ENCODE measurements at places on chromosomes 1 and 21. TPM values are rescaled to one million over a fixed set of nuclear protein-coding genes. Genes with fewer than 3 reads are reported as not detected.
A peak's percentile ranks its signal among the peaks of the same experiment; 100 is the strongest.

- H3K4me1 ChIP-seq = peaks cover 19% of the 10 kb centered on the region
- no peak overlapping the region for H3K27ac ChIP-seq
- no peak overlapping the region for H3K4me3 ChIP-seq
- DNase-seq = no peak
- H3K27me3 ChIP-seq = peaks cover 5% of the 10 kb centered on the region
- H3K36me3 ChIP-seq = no peaks in the 10 kb centered on the region
Observed at GRCh38 chr1:12127206-12127810, 39.5 kb upstream of the TNFRSF1B start.

GRCh38 chr1:196897158-196897828, 9.4 kb downstream of the CFHR4 start:
- H3K4me3 ChIP-seq = no peak overlapping the region
- no peaks in the 10 kb centered on the region for H3K4me1 ChIP-seq
- H3K36me3 ChIP-seq = no peaks in the 10 kb centered on the region
- no peak for DNase-seq
- peaks cover 21% of the 10 kb centered on the region for H3K27me3 ChIP-seq

GRCh38 chr1:29394521-29395225, 158.4 kb downstream of the PTPRU start:
- H3K36me3 ChIP-seq = no peaks in the 10 kb centered on the region
- H3K4me3 ChIP-seq = no peak overlapping the region
- H3K4me1 ChIP-seq = no peaks in the 10 kb centered on the region
- peaks cover 12% of the 10 kb centered on the region for H3K27me3 ChIP-seq
- H3K27ac ChIP-seq = no peak overlapping the region

GRCh38 chr1:76587212-76587611, 280.1 kb upstream of the ST6GALNAC5 start:
- peaks cover 24% of the 10 kb centered on the region for H3K4me1 ChIP-seq
- no peak overlapping the region for H3K4me3 ChIP-seq
- no peaks in the 10 kb centered on the region for H3K27me3 ChIP-seq
- DNase-seq = peak; percentile 6

DNA sequence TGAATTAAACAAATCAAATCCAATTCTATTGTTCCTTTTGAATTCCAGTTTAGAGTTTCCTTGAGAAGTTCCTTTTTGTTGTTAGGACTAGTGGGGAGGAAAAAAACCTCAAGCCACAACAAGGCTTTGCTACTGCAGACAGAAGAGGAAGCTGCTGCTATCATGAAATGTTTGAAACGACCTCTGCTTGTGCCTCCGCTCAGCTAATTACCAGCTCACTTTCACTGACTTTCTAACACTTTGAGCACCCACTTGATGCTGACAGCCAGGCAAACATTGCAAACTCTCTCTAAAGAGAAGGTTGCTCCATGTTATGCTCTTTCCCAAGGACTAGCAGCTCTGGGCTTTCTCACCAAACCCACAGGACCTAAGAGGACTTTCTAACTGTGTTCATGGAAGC, 203.9 kb upstream of the PROX1 start:
- H3K4me1 ChIP-seq = peaks cover 2% of the 10 kb centered on the region
- DNase-seq = no peak
- H3K36me3 ChIP-seq = no peaks in the 10 kb centered on the region
- no peak overlapping the region for H3K27ac ChIP-seq
- H3K4me3 ChIP-seq = no peak overlapping the region

GRCh38 chr1:35175098-35175576, 17.8 kb downstream of the SFPQ start:
- H3K27me3 ChIP-seq = no peaks in the 10 kb centered on the region
- no peak for DNase-seq
- no peak overlapping the region for H3K27ac ChIP-seq
- peaks cover 34% of the 10 kb centered on the region for H3K36me3 ChIP-seq
- no peak overlapping the region for H3K4me3 ChIP-seq
- H3K4me1 ChIP-seq = peaks cover 17% of the 10 kb centered on the region

GRCh38 chr1:85240174-85240601, 19.3 kb downstream of the C1orf52 start:
- no peaks in the 10 kb centered on the region for H3K27me3 ChIP-seq
- H3K4me3 ChIP-seq = no peak overlapping the region
- no peak overlapping the region for H3K27ac ChIP-seq
- no peaks in the 10 kb centered on the region for H3K4me1 ChIP-seq
- no peak for DNase-seq

- peaks cover 9% of the 10 kb centered on the region for H3K4me1 ChIP-seq
- DNase-seq = no peak
- H3K36me3 ChIP-seq = peaks cover 13% of the 10 kb centered on the region
- peak overlapping the region; percentile 42 for H3K27ac ChIP-seq
- peak overlapping the region; percentile 68 for H3K4me3 ChIP-seq
- H3K27me3 ChIP-seq = no peaks in the 10 kb centered on the region
Observed at GRCh38 chr1:34984435-34984792, 733 bp downstream of the TMEM35B start.

DNA sequence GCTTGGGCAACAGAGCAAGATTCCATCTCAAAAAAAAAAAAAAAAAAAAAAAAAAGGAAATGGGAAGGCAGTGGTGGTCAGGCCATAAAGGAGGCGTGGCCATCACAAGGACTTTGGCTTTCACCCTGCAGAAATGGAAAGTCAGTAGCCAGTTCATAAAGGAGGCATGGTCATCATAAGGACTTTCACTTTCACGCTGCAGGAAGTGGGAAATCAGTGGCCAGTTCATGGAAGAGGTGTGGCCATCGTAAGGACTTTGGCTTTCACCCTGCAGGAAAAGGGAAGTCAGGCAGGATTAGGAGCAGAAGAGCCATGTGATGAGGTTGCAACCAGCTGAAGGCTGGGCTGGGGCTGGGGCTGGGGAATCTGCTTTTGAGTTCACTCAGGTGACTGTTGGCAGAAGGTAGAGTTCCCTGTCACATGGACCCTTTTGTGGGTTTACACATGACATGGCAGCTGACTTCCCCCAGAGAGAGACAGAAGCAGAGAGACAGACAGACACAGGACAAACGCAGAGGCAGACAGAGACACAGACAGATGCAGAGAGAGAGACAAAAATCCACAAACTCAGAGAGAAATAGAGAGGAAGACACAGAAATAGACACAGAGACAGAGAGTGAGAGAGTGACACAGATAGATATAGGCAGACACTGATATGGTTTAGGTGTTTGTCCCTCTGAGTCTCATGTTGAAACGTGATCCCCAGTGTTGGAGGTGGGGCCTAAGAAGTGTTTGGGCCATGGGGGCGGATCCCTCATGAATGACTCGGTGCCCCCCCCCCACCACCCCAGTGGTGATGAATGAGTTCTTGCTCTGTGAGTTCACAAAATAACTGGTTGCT, 263.9 kb upstream of the KAZN start:
- H3K4me3 ChIP-seq = no peak overlapping the region
- no peak for DNase-seq
- no peaks in the 10 kb centered on the region for H3K27me3 ChIP-seq
- H3K4me1 ChIP-seq = no peaks in the 10 kb centered on the region
- no peaks in the 10 kb centered on the region for H3K36me3 ChIP-seq

GRCh38 chr1:211938561-211938997, 96.8 kb downstream of the INTS7 start:
- H3K4me3 ChIP-seq = no peak overlapping the region
- H3K36me3 ChIP-seq = peaks cover 7% of the 10 kb centered on the region
- peak; percentile 49 for DNase-seq

GRCh38 chr1:25342846-25343245, 4.7 kb downstream of the TMEM50A start:
- no peak for DNase-seq
- H3K4me3 ChIP-seq = no peak overlapping the region
- H3K27me3 ChIP-seq = no peaks in the 10 kb centered on the region
- no peaks in the 10 kb centered on the region for H3K4me1 ChIP-seq

The CD1E gene
- polyA plus RNA-seq = 0.34 TPM

The CYP4A11 gene
- polyA plus RNA-seq = 0.13 TPM

The LRRN2 gene
- polyA plus RNA-seq = 5.9 TPM

The LHX4 gene
- 3.1 TPM for polyA plus RNA-seq

The WDR64 gene
- 0.03 TPM for polyA plus RNA-seq

Measured in large intestine (tissue), 12 donors.